ENCODE measurements at places on chromosomes 3 and 15.

DNA sequence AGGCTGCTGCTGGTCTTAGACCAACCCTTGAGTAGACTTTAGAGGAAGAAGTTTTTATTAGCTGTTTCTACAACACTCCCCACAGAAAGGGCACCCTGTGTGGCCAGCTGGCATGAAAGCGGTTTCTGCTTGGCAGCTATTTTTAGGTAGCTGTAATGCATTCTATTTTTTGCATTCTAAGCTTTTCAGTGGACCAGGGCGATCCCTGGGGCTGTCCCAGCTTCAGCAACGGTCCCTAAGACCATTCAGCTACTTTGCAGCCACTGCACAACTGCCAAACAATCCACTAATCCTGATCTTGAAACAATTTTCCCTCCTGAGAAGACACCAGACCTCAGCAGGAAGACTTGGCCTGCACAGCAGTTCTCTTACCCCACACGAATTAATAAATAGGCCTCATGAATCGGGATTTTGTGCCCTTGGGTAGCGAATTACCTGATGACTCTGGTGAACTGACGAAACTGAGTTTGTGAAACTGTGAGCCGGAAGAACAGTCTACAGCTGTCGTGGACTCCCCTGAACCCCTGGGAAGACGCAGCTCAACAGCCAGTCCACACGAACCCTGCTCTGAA is 14.6 kb upstream of the TFRC start:
- DNase-seq = no peak

DNA sequence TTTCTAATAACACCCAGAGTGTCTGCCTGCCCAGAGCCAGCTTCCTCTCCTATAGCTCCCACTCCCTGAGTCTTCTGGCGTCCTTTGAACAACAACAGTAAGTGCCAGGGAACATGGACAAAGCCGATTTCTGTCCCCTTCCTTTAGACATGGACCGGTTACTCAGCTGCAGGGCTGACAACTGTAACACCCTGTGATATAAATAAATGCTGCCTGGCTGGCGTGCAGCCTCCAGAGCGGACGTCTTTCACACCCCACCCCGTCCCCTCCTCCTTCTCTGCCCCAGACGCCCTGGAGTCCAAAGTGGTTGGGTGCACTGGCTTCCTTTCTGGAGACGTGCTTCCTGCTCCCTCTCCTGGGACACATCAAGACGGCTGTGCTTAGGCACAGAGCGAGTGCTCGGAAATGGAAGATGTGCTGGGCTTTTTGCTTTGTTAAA is 281.9 kb upstream of the LRRFIP2 start:
- DNase-seq = peak; percentile 86

DNA sequence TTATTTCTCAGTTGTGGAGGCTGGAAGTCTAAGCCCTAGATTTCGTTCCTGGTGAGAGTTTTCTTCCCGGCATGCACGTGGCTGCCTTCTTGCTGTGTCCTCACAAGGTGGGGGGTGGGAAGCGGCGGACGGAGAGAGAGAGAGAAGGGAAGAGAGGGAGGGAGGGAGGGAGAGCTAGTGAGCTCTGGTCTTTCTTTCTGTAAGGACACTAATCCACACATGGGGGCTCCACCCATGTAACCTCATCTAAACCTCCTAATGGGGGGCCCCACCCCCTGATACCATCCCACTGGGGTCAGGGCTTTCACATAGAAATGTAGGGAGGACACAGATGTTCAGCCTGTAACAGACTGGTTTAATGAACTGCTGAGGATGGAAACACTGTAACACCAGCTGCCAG is 7.3 kb downstream of the FBLN2 start:
- no peak for DNase-seq

GRCh38 chr3:64091501-64091900 is 68.2 kb upstream of the PSMD6 start:
- DNase-seq = no peak

GRCh38 chr3:123092243-123092642 is 25.4 kb downstream of the PDIA5 start:
- no peak for DNase-seq

DNA sequence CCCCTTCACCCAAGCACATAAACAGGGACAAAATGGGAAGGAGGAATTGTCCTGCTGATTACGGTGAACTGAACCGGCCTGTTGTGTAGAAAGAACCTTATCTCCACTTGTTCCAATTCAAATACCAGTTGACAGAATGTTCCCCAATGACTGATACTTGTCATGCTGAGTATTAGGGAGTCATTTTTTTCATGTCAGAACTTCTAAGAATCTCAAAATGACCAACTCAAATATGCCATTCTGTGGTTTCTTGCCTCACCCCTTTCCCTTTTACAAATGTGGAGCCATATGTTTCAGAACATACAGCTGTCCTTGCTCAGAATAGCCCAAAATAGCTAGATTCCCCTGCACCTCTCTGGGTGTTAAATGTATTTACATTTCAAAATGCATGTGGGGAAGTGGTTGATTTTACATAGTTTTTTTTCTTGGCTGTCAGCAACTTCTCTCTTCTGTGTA is 405.9 kb upstream of the TBL1XR1 start:
- DNase-seq = no peak

- DNase-seq = no peak
Observed at GRCh38 chr3:82030916-82031315, 269.5 kb upstream of the GBE1 start.

DNA sequence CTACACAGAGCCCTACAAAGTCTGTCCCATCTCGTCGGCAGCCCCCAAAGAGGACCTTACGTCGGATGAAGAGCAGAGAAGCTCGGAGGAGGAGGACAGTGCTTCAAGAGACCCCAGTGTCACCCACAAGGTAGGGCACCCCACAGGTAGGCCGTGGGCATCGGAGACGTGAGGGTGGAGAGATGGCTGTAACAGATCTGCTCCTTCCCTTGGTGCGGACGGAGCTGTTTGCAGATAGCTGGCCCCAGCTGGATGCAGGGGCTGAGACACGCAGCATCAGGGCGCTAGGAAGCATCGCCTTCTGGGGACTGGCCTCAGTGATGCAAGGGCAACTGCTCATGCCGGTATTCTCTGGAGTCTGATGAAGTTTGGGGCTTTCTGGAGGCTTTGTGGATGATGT is 45.4 kb downstream of the FGD5 start:
- no peak for DNase-seq

DNA sequence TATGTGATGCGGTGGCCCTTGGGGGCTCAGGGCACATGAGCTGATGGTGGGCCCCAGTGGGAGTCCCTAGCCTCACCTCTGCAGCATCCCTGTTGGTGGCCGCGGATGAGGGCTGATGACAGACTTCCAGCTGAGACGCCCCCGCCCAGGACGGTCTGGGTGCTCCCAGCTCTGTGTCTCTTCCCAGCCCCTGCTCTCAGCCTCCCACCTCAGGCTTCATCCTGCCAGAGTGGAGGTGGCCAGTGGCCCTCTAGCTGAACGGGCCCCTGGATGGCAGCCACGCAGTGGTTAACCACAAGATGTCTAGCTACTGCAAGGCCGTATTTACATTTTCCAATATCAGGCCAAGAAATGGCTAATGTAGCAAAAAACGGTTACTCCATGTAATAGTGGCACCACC is 205.3 kb upstream of the LINGO1 start:
- no peak for DNase-seq

DNA sequence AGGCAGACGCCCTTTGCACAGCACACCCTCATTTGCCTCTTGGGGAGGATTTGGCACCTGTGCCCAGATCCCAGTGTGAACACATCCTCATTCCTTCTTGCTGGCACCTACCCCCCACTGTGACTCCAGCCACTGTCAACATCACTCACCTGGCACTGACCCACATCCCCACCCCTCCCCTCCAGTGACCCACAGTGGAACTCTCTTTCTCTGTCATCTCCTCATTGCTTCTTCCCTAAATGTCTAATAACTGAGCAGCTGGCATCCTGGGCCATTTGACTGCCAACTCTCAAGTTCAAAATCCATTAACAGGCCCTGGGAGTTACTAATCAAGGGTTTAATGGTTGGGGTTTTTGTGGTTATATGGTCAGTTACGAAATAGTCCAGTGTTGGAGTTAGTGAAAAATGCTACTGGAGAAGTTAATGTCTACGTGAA is 14.4 kb downstream of the SNAPC5 start:
- DNase-seq = no peak

- DNase-seq = no peak
Observed at GRCh38 chr15:77575203-77575934, 57.3 kb downstream of the LINGO1 start.

DNA sequence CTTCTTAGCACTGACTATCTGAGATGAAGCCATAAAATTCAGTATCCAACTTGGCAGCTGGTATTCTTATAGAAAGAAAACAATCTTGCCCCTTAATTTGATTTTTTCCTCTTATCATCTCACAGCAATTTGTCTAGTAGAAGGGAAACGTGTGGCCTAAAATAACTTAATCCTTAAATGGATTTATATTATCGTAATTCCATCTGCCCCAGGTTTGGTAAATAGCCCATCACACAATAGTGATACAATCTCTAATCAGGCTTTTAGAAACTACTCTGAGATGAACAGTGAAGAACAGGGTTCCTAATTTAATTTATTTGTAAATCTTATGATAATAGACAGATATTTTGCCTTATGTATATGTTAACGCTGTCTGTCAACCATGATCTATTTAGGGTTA is 24.8 kb downstream of the PEX5L start:
- DNase-seq = no peak

GRCh38 chr3:172341482-172342059 is 106.7 kb downstream of the GHSR start:
- DNase-seq = peak; percentile 59

- no peak for DNase-seq
Observed at GRCh38 chr15:82901114-82901805, 51.3 kb downstream of the HOMER2 start.

All from kidney capillary endothelial cell (primary cell).